NCI-H187 treated with DMSO at 0.1 percent for 48 hours (cell line): ENCODE measurements at places on chromosomes 5 and 9.

- DNase-seq = no peak
These were observed 92.1 kb downstream of the PBX3 start for GRCh38 chr9:125839317-125839716.

DNA sequence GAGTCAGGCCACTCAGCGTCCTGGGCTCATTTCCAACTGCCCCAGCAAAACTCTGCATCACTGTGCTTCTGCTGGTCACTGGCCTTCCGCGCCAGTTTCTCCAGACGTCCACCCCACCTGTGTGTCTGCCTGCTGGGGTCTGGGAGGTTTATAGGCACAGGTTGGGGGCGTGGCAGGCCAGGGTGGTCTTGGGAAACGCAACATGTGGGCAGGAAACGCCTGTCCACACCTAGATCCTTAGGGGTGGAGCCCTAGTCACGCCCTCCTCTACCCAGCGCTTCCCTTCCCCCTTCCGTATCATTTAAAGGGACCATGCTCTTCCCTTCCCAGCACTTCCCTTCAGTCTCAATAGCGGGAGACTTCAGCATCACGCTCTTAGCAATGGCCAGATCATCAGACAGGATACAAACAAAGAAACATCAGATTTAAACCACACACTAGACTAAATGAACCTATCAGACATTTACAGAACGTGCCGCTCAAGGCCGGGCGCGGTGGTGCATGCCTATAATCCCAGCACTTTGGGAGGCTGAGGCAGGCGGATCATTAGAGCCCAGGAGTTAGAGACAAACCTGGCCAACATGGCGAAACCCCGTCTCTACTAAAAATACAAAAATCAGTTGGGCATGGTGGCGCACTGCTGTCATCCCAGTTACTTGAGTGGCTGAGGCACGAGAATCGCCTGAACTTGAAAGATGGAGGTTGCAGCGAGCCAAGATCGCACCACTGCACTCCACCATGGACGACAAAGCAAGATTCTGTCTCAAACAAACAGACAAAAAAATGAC is 11.8 kb upstream of the BTNL9 start:
- DNase-seq = no peak

DNA sequence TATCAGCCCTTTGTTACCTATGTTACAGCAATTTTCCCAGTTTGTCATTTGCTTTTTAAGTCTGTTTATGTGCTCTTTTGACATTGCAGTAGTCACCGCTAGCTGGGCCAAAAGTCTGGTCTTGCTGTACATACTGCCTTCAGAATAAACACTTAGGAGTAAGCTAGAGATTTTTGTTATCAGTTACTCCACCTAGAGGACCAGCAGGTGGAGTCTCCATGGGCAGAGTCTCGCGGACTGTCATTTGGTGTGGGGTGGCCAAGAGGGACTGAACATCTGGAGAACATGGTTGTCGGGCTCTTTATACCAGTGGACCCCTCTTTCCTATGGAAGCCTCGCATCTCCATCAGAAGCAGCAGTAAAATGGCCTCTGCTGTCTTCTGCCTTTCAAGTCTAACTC is 10.8 kb upstream of the MGAT1 start:
- DNase-seq = no peak

DNA sequence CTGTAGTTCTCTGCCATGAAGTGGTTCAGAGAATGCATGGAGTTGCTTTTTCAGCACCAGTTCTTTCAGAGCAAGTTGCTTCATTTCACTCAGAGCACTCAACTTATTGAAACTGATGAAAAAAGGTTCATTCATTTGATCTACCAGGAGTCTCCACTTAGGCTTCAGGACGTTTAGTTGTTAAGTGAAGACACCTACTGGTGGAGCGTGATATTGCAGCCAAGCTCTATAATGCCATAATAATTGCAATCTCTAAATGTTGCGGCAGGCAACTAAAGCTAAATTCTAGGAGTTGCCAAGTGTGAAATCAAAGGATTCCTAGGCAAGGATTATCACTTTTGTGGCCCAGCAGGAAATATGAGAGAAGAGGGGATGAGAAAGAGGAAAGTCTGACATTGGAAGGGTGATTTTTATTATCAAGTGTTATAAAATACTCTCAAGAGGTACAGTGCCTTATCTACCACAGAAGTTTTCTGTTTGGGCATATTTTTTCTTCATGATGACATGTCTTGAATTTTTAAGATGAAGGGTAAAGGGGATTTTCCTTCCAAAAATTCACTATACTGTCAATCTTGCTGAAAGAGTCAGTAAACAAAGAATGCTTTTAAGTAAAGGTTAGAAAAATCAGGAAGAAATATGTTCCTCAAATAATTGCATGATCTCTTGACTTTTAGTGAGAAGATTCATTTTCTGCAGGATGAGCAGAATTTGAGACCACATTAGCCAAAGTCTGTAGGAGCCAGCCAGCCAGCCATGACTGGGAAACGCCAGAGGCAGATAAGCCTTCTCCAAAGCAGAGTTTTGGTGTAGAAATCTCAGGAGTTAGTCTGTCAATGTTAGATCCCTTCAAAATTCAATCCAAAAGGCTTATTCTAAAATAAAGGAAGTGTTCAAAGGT is 83.4 kb downstream of the SH3PXD2B start:
- no peak for DNase-seq

DNA sequence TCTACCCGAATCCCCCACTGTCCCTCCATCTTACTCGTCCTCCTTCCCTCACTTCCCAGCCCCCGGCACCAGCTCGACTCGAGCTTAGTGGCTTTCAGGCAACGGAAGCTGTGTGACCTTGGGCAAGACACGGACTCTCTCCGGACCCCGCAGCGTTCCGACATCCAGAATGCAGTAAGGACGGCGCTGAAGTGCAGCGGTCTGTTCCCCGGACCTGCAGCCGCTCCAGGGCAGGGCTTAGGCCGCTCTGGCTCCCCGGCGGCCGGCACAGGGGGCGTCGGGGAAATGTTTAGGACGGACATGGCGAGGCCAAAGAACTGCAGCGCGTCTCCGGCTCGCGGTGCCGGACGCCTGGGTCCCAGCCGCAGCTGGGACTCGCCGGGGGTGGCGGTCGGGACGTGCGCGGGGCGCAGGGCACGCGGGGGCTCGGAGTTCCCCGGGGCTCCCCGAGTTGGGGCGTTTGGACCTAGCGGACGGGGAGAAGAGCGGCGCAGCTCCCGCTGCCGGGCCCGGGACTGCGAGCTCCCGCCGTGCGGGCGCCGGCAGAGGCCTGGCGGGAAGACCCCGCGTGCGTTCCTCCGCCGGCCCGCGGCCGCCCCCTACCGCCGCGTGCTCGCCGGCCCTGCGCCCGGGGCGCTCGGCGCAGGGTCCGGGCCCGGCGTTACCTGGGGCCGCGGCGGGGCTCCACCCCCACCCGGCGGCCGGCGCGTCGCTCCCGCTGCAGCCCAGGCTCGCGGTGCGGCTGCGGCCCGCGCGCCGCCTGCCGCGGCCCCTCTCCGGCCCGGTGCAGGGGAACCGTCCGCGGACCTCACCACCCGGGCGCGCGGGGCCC is 5.6 kb upstream of the RNF44 start:
- DNase-seq = no peak

- no peak for DNase-seq
These were observed 10.4 kb upstream of the RXRA start for GRCh38 chr9:134315716-134316448.

GRCh38 chr5:147349241-147349640 is 114.4 kb downstream of the STK32A start:
- no peak for DNase-seq

GRCh38 chr5:118520771-118521415 is 467.5 kb downstream of the DTWD2 start:
- DNase-seq = no peak

- DNase-seq = no peak
These were observed 183.1 kb downstream of the GAS1 start for GRCh38 chr9:86764221-86764624.

GRCh38 chr9:31137176-31138160 is 1247.0 kb upstream of the ACO1 start:
- DNase-seq = no peak

DNA sequence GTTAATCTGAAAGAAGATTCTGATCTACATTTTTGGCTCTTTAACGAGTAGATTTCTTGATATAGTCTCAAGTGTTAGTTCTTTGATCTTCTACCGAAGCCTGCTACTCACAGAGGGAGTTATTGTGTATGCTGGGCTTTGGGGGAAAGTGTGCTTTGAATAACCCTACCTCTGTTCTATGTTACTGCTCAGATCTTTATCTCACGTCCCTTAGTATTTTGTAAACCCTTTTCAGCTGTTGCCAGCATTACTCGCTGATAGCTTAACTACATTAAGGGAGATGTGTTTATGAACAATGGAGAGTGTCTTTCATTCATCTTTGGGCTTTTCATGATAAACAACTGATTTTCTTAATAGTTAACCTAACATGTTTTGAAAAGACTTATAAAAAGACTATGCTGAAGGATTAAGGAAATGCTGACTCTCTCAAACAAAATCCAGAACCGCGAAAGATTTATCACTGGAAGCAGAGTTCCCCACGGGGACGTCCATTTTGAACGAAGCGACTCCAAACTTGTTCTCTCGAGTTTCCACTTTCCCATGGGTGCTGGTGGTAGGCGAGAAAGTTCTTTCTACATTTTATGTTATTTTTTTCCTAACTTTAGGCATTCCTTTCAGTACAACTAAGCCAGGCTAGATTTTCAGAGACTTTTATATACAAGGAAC is 27.9 kb upstream of the ALDH1A1 start:
- no peak for DNase-seq

DNA sequence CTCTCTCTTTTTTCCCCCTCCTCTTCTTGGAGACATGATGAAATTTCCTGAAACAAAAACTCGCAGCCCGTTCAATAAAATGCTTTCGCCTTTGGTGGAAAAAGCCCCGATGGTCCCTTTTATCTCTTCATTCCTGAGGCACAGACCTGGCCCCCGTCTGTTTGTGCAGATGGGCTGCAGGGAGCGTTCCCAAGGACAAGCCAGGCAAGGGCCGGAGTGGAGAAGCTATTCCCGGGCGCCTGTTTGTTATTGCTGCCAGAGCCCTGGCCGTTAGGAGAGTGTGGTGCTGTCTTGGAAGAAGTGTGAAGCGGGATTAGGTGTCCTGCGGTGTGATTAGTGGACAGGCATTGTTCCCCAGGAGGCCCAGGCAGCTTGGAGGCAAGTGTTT is 71.9 kb downstream of the SMIM23 start:
- no peak for DNase-seq

- no peak for DNase-seq
These were observed 234.4 kb upstream of the GAS1 start for GRCh38 chr9:87181670-87182069.

- DNase-seq = no peak
These were observed 114.4 kb downstream of the SLC12A2 start for GRCh38 chr5:128197896-128198522.
